ENCODE measurements at places on chromosomes 11 and 22.

DNA sequence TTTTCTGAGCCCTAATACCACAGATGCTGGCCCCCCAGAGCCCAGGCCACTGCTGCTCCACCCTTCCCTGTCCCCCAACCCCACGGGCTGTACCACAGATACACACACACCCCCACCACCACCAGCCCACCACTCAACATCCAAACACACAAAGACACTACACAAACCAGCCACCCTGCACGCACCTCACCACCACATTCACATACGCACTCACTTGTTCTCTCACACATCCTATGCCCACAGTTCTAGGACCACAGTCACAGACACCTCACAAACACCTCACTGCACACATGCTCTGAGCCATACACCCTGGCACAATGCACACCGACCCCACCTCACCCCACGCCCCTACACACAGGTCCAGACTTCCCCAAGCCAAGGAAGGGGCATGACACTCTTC, 22.5 kb upstream of the OAF start:
- DNase-seq = no peak

DNA sequence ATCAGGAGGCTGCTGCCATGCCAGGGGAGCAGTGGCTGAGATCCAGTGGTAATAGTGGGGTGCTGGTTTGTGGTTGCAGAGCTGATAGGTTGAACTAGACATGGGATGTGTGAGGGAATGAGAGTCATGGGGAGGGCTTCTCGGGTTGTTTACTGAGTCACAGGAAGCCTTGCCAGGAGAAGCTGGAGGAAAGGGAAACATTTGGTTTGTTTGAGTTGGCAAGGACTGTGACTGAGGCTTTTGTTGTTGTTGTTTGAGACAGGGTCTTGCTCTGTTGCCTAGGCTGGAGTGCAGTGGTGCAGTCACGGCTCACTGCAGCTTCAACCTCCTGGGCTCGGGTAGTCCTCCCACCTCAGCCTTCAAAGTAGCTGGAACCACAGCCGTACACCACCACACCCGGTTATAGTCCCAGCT, 49.3 kb downstream of the CABIN1 start:
- no peak for DNase-seq

DNA sequence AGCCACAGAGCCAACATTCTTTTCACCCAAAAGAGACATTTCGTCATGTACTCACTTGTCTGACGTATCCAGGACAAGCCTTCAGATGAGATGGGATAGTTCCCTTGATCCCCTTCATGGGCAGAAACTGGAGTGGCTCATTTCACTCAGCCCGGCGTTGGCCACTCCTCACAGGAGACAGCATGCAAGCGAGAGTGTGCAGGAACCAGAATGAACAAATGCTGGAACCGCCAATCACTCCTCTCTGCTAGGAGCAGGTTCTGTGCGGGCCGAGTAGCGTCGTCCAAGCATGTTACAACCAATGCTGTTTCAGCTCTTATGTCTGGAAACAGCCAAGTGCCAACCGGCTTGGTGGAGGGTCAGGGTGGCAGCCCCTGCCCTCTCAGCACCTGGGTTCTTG, 56.7 kb upstream of the GNAZ start:
- no peak for DNase-seq

- DNase-seq = no peak
Observed at GRCh38 chr11:26578998-26579661, 7.1 kb upstream of the MUC15 start.

GRCh38 chr11:9302448-9302847, 11.9 kb downstream of the TMEM41B start:
- no peak for DNase-seq

- DNase-seq = no peak
Observed at GRCh38 chr11:66636411-66636810, 2.1 kb upstream of the RBM4 start.

DNA sequence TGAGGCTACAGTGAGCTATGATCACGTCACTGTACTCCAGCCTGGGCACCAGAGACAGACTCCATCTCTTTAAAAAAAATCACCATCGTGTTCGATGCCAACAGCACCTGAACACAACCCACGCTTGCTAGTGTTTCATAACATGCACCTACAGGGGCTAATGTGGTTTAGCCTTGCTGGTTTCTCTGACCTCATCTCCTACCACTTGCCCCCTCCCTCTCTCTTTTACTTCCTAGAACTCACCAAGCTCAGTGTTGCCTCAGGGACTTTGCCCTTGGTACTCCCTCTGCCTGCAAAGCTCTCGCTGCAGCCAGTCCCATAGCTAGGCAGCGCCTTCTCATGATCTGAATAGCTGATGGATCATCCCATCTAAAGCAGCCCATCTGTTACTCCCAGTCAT, 99.8 kb downstream of the FBXO7 start:
- DNase-seq = no peak

- DNase-seq = no peak
Observed at GRCh38 chr22:32684822-32685187, 116.7 kb upstream of the TIMP3 start.

DNA sequence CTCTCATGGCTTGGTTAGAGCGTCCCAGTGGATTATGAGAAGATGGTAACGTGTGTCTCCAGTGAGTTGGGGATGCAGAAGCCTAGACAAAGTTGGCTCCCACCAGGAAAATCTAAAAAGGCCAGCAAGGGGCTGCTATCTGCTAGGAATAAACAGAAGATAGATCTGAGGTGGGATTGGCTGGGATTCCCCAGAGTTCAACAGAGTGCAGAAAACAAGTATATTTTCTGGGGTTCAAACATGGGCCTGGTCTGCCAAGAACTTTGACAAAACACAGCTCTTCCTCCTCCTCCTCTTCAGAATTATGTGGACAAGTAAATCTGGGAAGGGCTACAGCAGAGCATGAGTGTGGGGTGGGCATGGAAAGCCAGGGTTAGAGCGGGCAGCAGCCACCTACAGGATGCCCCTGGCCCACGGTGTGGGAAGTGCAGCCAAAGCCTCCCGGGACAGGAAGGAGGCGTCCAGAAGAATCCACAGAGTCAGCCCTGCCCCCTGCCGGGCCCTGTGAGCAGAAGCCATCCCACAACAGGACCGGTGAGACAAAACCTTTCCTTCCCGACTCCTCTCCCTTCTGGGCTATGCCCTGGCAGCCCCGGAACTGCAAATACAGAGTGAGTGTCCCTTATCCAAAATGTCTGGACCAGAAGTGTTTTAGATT, 67.1 kb downstream of the CD82 start:
- no peak for DNase-seq

GRCh38 chr11:70002433-70002832, 75.7 kb upstream of the ANO1 start:
- no peak for DNase-seq

DNA sequence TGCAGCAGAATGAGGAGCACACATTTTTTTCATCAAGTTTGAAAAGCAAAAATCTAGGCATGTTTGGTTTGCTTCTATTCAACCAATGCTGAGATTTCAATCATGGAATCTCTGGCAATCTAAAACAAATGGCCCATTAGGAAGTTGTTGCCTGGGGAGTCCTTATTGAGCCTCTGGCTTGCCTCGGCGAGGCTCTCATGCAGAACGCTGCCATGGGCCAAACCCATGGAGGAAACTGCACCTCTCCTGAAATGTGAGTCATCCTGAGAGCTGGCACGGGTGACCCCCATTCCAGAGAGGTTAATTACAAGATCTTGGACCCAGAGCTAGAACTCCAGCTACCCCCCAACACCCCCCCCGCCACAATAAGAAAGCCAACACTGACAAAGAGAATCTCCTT, 80.7 kb downstream of the MN1 start:
- no peak for DNase-seq

DNA sequence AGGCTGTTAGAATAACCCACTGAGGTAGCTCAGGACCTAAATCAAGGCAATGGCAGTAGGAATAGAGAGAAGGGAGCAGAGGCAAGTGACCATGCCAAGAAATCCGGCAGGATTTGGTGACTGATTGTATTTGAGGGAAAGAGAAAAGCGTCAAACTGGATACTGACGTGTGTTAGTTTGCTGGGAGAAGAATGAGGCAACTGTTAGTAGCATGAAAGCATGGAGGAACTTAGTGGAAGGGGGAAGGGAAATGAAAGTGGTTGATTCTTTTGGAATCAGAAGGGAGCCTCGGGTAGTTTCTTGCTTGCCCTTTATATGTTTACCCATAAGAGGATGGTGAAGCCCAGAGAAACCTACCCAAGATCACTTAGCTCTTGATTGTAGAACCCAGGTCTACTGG, 8.3 kb downstream of the PPFIBP2 start:
- no peak for DNase-seq

DNA sequence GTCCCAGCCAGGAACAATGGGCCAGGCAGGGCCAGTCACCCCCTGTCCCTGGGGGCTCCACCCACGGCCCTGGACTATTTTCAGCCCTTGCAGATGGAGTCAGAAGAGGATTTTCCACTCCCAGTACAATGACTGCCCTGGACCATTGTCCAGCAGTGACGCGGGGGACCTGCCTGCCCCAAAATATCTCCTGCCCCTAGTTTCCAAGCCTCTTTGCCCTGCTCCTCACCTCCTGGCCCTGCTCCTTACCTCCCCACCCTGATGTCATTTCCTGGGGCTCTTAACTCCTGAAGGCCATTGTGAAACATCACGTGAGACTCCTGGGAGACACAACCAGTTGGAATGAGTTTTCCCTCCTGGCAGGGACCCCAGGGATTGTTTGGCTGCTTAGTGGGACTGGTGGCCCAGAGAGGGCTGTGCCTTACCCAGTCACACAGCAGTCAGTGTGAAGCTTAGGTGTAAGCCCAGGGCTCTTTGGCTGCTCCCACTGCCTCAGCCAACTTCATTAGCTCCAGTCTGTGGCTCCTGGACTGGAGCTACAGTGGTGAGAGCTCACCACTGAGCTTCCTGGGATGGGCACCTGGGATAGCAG, 22.2 kb downstream of the P2RY2 start:
- no peak for DNase-seq

GRCh38 chr11:74417860-74418508, 19.8 kb upstream of the PGM2L1 start:
- no peak for DNase-seq

GRCh38 chr11:1197431-1197885, 25.4 kb upstream of the MUC5B start:
- no peak for DNase-seq

GRCh38 chr11:100991541-100991940, 138.1 kb downstream of the PGR start:
- no peak for DNase-seq

DNA sequence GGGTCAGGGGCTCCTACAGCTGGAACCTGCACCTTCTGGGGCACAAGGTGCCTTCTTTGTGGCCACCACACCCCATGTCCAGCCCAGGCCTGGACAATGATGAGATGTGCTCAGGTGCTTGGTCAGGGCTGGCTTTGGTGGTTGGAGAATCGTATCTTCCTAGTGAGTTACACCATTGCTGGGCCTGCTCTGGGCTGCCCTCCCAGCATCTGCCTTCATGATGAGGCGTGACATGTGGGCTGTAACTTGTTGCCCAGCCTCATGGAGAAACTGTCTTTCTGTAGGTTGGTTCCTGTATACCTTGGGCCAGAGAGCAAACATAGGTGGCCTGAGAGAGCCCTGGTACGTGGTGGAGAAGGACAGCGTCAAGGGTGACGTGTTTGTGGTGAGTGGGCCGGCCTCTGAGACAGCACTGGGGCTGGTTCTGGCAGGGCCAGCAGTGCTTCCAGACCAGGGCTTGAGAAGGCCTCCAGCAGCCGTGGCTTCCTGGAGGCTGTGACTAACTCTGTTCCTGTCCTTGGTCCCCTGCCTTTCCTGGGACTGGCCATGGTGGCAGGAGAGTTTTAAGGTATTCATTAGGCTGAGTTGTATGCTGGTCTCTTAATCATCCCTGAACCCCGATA, 18.1 kb downstream of the TRMU start:
- DNase-seq = no peak

DNA sequence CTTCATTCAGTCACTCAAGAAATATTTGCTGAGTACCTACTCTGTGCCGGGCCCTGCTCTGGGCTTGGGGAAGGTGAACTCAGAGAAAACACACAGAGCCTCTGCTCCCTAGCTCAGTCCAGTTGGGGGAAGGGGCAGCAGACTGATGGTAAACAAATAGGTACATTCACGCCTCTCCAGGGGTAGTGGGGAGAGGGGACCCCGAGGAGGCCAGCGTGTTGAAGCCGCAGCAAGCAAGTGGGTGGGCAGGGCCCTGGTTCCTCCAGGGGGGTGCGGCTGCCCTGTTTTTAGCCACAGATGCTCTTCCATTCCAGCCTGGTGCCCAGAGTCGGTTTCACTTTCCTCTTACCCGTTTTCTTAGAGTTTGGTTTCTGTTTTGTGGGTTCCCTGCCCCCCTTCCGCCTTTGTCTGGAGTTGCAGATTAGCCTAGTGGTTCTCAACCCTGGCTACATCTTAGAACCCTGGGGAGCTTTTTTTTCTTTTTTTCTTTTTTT, 8.7 kb downstream of the DRAP1 start:
- peak; percentile 79 for DNase-seq

GRCh38 chr11:45179686-45180178, 33.3 kb downstream of the PRDM11 start:
- no peak for DNase-seq

DNA sequence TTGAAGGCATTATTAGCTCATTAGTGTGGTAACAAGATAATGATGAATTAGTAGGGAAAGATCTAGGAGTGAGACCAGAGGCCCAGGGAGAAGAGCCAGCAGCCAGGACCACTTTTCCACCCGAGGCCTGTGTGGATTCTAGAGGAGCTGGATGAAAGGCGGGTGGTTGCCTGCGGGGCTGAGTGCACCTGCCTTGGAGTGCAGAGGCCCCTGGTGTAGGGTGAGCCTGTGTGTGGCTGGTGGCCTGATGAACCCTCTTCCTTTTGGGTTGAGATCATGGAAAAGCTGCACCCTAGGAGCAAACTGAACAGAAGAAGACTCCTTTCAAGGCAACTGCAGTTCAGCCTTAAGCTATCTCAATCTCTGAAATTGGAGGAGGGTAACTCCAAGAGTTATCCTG, 5.9 kb upstream of the TP53AIP1 start:
- no peak for DNase-seq

GRCh38 chr22:38016182-38017151, 32.1 kb upstream of the SOX10 start:
- no peak for DNase-seq

DNA sequence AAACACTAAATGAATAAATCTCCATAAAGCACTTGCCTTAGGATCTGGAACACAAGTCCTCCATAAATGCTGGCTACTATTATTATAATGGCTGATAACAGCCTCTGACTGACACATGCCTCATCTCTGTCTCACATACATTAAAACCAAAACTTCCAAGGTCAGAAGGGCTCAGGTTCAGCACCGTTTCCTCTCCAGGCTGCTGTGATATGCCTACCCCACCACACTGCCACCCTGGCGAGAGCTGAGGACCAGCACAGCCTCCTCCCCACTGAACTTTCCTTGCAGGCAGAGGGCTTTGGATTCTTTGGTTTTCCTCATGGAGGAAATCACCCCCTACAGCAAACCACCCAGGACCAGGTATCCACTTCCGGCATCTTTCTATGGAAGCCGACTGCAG, 112.8 kb downstream of the ABTB2 start:
- DNase-seq = no peak

- no peak for DNase-seq
Observed at GRCh38 chr11:1648653-1649420, 19.3 kb downstream of the KRTAP5-5 start.

DNA sequence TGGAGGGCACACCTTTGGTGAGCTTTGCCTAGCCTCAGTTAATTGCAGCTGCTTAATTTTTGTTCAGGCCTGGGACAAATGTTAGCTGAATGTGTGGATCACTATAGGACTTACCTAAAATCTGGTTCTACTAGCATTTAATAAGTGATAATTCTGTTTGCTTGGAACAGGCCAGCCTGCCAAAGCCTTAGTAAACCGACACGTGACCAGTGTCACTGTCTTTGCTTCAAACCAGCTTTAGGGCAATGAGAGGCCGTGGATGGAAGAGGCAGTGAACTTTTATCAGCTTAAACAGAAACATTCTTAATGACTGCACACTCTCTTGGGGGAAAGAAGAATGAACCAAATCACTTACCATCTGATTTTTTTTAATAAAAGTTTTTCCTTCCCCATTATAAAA, 10.8 kb downstream of the PARVA start:
- DNase-seq = no peak

All from GM12864 (cell line).